ENCODE measurements at places on chromosomes 11 and 22.

- no peak for DNase-seq
Measured at GRCh38 chr22:43263645-43264514, 76.9 kb upstream of the TTLL12 start.

DNA sequence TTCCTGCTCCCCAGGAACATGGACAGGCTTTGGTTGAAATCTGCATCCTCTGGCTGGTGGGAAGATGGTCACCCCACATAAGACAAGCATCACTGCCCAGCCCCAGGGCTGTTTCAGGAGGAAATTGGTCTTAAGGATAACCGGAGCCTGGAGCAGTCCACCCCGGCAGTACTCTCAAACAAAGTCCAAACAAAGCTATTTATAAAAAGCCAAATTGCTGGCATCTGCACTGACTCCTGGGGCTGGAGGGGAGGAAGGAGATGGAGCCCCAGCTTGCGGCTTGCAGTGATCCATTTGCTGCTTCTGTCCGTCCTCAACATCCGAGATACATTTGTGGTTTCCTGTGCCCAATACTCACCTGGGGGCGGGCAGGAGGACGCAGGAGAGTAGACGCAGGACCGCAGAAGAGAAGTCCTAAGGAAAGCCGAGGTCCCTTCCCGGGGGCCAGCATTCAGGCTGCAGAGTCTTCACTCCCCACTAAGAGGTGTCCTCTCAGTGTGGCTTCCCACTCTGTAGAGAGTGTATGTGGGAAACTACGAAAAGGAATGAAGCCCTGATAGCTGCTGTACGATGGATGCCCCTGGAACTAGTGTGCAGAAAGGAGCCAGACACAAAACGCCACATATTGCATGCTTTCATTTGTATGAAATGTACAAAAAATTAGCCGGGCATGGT, 107.3 kb upstream of the FGF3 start:
- DNase-seq = no peak

- no peak for DNase-seq
Measured at GRCh38 chr11:45275828-45276227, 10.3 kb downstream of the SYT13 start.

- DNase-seq = no peak
Measured at GRCh38 chr11:109112261-109112660, 309.7 kb upstream of the C11orf87 start.

DNA sequence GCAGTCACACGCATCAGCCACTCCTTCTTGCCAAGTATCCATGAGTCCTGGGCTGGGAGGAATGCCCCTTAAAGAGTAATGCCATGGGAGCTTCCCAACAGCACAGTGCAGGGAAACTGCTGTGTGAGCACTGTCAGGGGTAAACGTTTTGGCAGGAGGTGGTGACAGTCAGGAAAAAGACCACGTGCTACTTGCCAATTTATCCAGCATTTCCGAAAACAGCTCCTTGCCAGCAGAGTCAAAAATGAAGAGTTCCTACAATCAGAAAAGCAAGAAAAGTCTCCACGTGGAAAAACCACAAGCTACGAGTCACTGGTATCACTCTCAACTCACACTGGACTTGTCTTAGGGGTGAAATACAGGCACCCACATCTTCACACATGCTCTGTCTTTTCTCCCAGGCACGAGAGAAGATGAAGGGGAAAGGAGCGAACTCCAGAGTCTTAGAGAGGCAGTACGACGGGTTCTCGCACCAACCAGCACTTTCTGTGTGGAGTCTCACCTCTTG, 9.9 kb downstream of the IFT27 start:
- DNase-seq = no peak

GRCh38 chr11:83655976-83656375, 369.8 kb upstream of the CCDC90B start:
- no peak for DNase-seq

GRCh38 chr11:32962016-32962415, 53.7 kb upstream of the DEPDC7 start:
- no peak for DNase-seq

GRCh38 chr11:9731256-9731655, 67.4 kb downstream of the SWAP70 start:
- DNase-seq = no peak

GRCh38 chr11:27640954-27641353, 59.3 kb downstream of the BDNF start:
- DNase-seq = no peak

DNA sequence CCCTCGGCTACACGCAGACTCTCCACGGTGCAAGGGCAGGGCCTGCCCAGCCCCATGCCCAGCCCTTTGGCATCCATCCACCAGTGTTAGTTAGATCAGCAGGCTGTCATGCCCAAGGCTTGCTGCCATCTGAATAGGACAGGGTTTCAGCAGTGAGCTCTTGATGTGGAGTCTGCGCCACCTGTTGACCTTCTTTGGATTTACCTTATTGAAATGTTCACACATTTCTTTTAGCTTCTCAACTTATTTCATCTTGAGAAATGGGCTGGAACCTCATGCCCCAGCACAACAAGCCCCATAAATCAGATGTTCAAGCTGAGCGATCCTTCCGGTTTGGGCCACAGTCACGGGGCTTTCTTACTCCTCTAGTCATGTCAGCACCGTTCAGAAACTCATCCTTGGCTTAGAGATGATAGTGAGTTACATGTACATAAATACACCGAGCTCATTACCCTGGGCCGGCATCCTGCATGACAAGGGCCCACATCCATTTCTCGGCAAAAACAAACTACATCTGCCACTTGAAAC, 61.7 kb downstream of the PARVB start:
- DNase-seq = no peak

GRCh38 chr22:33569018-33569417, 351.3 kb downstream of the LARGE1 start:
- DNase-seq = no peak

DNA sequence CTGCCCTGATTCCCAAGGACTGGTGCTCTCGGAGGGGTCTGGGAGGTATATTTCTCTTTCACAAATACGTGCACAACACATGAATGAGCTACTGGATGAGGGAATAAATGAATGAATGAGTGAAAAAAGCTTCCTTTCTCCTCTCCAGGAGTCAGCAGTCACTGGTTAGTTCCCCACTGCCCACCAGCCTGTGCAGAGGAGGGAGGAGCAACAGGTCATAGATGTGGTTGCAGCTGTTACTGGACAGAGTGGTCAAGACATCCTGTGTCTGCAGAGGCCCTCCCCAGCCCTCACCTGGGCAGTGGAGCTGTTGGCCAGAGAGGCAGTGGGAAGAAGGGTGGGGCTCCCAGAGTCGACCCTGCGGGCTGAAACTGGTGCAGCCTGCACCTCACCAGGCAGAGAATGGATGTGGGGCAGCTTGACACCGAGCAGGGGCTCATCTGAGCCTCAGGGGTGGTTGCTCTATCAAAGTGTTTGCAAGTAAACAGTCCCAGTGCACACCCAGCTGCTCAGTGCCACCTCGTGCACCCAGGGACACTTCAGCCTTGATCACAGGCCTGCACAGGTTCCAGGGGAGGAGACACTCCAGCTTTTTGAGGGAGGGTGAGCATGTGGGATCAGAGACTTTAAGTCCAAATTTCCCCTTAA, 1.4 kb upstream of the VPREB1 start:
- DNase-seq = no peak

GRCh38 chr22:18066181-18066859, 11.5 kb upstream of the PEX26 start:
- DNase-seq = no peak

- DNase-seq = no peak
Measured at GRCh38 chr11:34425867-34426266, 12.9 kb upstream of the CAT start.

DNA sequence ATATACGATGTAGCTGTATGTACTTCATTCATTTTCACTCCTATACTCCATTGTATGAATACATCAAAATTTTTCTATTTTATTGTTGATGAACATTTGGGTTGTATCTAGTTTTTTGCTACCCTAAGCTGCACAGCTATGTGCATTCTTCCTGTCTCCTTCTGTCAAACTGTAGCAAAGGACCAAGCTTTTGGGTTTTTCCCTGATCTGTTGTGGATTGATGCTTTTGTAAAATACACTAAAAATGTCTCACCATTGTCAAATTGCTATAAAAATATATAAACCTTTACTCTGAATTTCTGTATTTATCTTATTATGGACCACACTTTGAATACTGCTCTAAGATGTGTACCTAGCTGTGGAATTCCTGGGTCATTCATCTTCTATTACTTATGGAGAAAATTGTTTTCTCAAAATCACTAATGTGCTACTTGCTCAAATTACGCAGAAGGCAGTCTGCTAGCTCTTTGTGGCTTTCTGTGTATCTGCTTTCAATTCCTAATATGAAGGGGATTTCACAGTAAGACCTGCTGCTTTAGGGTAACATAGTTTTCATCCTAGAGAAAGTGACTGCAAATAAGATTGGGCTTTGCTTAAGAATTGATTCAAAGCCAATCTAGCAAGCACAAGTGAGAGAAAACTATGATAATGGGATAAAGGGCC, 123.4 kb downstream of the CYP2R1 start:
- no peak for DNase-seq

GRCh38 chr11:82895437-82896091, 4.7 kb downstream of the PRCP start:
- no peak for DNase-seq

DNA sequence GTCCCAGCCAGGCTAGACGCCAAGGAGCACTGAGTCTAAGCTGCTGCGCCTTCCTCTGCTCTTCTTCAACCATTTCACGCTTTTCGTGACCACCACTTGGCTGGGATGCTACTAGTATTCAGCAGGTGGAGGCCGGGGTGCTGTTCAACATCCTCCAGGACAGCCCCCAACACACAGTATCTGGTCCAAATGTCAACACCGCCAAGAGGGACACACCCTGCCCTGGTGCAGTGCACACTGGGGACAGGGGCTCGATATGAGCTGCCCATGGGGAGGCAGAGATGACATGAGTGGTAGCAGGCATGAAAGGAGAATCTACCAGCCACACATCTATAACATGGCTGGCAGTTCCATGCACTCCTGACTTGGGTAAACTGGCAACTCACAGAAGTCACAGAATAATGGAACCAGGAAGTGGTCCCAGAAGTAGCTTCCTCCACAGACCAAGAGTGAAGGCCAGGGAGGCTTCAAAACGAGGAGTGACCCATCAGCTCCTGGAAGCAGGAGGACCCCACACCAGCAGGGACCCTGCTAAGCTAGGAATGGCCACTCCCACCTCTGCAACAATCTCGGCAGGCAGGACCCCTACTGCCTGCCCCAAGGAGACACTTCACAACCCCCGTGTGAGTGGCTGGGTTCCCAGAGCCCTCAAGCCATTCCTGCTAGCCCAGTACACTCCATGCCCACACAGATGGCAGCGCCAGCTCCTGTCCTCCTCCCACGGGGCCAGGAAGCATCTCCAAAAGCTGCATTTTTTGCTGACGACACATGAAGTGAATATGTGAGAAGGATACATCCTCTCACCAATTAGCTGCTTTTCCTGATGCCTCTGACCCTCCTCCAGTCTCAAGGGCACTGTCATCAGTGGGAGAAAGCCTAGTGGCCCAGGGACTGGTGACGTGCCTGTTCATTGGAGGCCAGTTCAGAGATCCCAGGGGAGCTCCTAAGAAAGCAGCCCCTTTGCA, 78.8 kb downstream of the DGCR2 start:
- DNase-seq = no peak

Measured in D721Med (cell line).